Lung microvascular endothelial cell (primary cell): ENCODE measurements at places on chromosomes 4 and X. TPM values are rescaled to one million over a fixed set of nuclear protein-coding genes. Genes with fewer than 3 reads are reported as not detected.

Gene ATP2B3
- not detected in 2 replicates for total RNA-seq

Gene TEX13B
- not detected in 2 replicates for total RNA-seq

Gene ATP6AP2
- 78.7 and 94.2 TPM in 2 replicates for total RNA-seq

Gene NXF3
- total RNA-seq = not detected in 2 replicates

Gene RNF175
- under 0.01 and 0.20 TPM in 2 replicates for total RNA-seq

Gene UPF3B
- total RNA-seq = 1.2 and 2.0 TPM in 2 replicates

Gene CENPVL2
- not detected in 2 replicates for total RNA-seq

Gene NDNF
- total RNA-seq = 0.44 and 11.1 TPM in 2 replicates

Gene EVC
- total RNA-seq = 8.5 and 17.5 TPM in 2 replicates

Gene FAM47A
- total RNA-seq = not detected in 2 replicates

Gene SLC10A4
- under 0.01 and 0.20 TPM in 2 replicates for total RNA-seq

Gene CUL4B
- 30.8 and 32.9 TPM in 2 replicates for total RNA-seq

Gene DOK7
- total RNA-seq = not detected in 2 replicates

Gene GYPE
- not detected in 2 replicates for total RNA-seq

Gene CLDN34
- under 0.01 and 0.20 TPM in 2 replicates for total RNA-seq

Gene CXorf65
- total RNA-seq = not detected in 2 replicates
